ENCODE measurements at places on chromosomes 12 and 14.
A peak's percentile ranks its signal among the peaks of the same experiment; 100 is the strongest.

GRCh38 chr12:76085520-76085868 is 1.0 kb upstream of the NAP1L1 start:
- no peak for DNase-seq

DNA sequence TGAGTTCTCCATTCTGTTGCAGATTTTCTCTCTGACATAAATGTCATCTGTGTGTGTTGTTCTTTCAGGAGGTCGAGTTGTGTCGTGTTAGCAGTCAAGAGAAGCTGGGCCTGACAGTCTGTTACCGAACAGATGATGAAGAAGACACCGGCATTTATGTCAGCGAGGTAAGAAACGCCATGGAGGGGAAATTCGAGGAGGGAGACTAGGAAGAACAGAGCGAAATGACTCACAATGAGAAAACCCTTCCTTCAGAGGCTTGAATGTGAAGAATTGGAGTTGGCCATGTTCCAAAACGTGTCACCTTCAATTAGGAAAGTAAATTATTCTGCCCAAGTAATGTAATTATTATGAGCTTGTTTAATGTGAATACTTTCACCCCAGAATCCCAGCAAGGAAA is 364.5 kb downstream of the PDZRN4 start:
- peak; percentile 11 for DNase-seq

DNA sequence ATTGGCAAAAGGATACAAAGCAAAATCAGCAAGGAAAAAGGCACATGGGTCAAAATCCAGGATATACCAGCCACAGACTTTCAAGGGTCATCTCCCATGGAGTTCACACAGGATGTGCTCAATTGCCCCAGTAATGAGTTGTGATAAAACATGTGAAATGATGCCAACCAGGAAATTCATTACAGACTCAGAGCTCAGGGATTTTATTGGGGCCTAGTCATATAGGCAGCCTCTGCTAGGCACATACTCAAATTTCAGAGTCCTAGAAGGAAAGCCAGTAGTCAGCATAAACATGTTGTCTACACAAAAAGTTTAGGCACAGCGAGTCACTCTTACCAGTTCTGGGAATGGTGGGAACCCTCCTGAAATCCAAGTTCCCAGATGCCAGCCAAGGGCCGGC is 64.4 kb upstream of the OSBPL8 start:
- peak; percentile 75 for DNase-seq

DNA sequence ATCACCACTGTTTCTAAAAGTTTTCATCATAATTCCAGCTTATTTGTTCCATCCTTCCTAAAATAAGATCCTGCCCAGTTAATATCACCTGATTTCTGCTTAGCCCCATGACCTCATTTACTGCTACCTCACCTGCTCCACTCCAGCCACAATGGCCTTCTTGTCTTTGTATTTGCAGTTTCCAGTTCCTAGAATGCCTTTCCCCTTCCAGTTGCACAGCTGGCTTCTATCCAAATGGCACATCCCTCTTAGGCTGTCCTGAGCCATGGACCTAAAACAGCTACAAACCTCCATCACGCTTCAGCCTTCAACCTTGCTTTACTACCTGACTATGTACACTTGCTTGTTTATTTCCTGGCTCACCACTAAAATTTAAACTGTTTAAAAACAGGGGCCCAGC is 6.5 kb upstream of the LGMN start:
- no peak for DNase-seq

DNA sequence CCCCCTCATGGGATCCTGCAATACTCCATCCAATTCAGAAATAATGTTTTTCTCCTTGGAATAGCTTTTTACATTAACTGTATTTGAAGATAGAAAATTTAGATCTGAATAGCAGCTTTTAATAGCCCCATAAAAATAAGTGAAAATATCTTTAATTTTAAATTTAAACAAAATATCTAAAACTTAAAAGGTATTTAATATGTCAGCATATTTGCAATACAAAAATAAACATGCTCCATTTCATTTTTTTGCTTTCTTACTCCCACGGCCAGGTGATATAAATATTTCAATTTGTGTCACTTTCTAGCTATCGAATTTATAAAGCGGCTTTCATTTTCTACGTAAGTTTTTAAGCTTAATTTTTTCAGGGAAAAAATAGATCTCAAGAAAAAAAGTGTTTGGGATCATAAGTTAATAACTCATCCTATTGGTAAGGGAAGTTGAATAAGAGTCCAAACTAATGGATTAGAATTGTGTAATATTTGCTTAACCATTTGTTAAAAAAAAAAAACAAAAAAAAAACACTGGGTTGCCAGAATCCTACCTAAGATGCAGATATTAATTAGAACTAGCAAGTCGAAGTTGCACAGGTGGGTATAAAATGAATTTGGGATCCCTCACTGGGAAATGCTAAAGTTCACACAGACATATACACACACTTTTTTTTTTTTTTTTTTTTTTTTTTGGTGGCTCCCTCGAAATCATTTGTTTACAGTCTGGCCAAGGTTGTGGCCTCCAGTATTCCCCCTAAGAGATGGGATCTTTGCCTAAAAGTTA is 47.6 kb downstream of the PPP2R5C start:
- DNase-seq: no peak

- DNase-seq: no peak
Observed at GRCh38 chr14:103698380-103699260, 16.6 kb downstream of the XRCC3 start.

DNA sequence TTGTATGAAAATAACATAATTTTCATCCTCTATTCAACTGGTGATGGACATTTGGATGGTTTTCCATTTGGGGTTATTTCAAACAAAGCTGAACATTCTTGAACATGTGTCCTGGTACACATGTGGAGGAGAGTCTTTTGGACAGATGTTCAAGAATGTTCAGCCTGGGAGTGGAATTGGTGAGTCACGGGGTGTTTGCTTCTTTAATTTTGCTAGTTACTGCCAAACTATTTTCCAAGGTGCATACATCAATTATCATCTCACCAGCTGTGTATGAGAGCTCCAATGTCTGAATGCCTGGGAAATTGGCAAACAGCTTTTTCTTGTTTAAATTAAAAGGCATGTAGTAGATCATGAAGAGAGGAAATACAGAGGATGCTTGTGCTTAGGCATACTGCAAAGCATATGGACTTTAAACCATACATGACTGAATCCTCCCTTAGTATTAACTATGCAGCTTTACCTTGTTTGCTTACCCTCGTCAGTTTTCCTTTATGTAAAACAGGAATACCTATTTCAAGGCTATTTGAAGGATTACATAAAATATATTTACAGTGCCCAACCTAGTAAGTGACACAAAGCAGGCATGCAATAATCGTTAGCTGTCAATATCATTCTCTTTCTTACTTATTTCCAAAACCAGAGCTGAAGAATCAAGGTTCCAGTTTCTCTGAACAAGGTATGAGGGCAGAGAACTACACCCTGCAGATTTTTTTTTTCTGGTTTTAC is 152.1 kb downstream of the ITPR2 start:
- no peak for DNase-seq

DNA sequence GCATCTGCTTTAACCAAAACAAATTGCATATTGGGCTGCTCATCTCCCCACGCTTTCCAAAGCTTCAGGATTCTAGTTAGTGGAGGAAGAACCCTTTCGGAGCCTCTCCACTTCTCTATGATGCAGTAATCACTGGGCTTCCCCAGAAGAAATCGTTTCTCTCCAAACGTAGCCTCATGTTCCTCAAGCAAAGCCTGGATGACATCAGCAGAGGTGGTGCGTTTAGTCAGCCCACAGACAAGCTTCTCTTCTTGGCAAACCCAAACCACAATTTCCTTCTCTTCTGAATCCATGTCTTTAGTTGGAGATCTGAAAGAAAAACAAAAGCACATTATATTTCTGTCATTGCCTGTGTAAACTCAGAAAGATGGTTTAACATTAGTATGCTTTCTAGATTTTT is 30.6 kb downstream of the RASSF9 start:
- DNase-seq: no peak

DNA sequence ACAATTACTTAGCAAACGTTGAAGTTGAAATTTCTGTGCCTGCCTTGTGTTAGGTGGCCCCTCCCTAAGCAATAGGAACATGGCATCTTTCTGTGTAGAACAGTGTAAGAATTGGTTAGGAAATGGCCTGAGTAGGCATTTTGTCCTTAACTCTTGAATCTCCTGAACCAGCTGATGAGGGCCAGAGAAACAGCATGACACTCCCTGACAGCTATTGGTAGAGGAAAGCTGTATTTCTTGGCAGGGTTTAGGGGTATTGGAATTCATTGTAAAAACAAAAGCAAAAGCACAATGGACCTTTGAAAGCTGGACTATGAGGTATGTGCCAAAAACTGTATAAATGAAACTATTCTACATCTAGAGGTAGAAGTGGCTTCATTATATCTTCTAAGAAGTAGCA is 40.6 kb upstream of the LRTM2 start:
- peak; percentile 15 for DNase-seq

DNA sequence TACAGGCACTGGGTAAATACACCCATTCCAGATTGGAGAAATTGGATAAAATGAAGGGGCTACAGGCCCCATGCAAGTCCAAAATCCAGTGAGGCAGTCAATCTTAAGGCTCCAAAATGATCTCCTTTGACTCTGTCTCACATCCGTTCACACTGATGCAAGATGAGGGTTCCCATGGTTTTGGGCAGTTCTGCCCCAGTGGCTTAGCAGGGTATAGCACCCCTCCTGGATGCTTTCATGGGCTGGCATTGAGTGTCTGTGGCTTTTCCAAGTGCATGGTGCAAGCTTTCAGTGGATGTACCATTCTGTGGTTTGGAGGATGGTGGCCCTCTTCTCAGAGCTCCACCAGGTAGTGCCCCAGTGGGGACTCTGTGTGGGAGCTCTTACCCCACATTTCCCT is 427.2 kb downstream of the TRHDE start:
- no peak for DNase-seq
